T-helper 1 cell (primary cell): ENCODE measurements at places on chromosomes 12 and 14.

GRCh38 chr14:88323086-88323522, at the start of gene KCNK10:
KCNK10 (minus strand) TSS chr14:88323269; CDS start chr14:88322798, 471 bp downstream.
- no peak for DNase-seq

DNA sequence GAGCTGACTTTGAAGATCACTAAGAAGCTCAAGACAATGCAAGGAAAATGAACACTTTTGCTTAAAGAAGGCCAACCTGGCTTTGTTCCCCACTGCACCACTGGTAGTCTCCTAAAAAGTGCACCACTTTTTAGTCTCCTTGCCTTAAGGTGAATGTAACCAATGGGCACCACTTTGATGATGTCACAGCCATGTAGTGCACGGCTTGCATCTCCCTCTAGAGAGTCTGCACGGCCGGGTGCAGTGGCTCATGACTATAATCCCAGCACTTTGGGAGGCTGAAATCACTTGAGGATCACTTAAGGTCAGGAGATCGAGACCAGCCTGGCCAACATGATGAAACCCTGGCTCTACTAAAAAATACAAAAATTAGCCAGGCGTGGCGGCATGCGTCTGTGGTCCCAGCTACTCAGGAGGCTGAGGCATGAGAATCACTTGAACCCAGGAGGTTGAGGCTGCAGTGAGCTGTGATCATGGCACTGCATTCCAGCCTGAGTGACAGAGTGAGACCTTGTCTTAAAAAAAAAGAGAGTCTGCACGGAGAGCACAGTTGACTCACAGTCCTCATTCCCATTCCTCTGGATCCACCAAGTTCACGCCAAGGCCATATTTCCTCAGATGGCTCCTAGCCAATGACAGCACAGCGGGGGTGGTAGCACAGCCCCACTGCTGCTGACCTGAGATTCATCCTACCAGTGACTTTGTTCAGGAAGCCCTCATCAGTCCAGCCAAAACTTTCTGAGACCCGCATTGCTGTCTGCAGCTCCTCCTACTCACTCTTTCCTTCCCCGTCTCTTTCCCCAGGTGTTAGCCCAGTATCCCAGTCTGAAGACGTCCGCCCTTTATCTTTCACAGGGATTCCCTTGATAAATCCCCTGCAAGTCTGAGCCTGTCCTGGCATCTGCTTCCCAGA, 16.5 kb upstream of the IFT81 start:
- no peak for DNase-seq

GRCh38 chr14:90871605-90872233, 55.5 kb upstream of the TTC7B start:
- DNase-seq = no peak

DNA sequence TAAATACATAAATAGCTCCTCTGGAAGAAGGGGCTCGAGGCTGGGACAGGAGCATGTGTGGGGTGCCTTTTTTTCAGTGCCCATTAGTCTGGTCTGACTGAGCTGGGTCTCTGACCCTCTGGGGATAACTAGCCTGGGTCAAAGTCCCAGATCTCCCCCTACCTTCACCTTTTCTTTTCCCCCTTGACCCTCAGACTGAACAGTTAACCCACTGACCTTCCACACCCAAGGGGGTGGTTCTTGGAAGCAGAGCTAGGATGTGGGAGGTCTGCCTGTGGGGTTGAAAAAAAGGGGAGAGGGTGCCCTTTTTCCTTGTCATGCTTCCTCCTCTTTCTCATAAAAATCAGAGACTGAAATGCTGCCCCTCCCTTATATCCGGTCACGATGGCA, 925 bp upstream of the GLI1 start:
- no peak for DNase-seq

DNA sequence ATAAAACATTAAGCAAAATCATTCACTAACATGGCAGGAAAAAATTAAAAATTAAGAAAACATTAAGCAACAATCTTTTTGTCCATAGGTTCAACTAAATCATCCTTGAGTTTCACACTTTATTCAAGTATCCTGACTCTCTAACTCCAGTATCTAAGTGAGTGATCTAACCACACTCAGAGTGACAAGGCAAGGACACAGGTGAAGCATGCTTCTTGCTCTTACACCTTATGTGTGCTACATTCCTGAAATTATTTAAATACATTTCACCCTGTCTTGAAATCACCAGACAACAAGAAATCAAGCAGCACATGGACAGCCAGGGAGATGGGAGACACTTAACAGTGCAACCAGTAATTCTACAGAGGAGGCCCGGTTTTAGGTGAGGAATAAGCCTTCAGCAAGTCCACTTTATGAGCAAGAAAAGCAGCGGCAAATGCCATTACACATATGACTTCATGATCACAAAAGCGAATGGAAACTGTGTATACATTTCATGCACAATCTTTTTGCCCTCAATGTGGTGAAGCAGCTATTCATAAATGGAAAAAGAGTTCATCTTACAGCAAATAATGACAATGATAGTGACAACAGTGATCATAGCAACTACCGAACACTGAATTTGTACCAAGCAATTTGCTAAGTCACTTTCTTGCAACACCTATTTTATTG, 37.4 kb downstream of the PHLDA1 start:
- no peak for DNase-seq
